Left forelimb (tissue), 1 donor: ENCODE measurements at places on chromosomes 13 and 19.
A peak's percentile ranks its signal among the peaks of the same experiment; 100 is the strongest.

DNA sequence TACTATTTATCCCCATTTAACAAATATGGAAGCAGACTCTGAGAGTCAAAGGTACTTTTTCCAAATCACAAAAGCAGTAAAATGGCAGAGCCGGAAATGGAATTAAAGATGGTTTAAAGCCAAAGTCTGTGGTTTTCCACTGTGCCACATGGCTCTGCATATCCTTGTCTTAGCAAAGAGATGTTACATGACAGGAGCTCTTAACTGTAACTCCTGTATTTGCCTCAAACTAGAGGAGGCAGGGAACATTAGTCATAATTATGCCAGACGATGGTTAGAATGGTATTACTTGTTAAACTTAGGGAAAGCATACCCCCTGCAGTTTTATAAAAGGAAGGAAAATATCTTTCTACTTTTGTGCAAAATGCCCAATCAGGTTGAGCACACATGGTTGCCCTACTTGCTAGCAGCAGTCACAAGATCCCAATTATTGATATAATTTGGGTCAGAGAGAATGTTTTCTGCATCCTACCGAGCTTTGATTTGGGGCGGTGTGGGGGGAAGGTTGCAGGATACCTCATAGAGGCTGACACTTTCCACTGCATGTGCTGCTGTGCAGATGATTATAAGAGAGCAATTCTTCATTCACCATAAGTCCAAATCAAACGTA, 42.0 kb upstream of the MAB21L1 start:
- no peak for DNase-seq

- no peak for DNase-seq
Measured at GRCh38 chr13:47901441-47901840, 99.6 kb downstream of the SUCLA2 start.

DNA sequence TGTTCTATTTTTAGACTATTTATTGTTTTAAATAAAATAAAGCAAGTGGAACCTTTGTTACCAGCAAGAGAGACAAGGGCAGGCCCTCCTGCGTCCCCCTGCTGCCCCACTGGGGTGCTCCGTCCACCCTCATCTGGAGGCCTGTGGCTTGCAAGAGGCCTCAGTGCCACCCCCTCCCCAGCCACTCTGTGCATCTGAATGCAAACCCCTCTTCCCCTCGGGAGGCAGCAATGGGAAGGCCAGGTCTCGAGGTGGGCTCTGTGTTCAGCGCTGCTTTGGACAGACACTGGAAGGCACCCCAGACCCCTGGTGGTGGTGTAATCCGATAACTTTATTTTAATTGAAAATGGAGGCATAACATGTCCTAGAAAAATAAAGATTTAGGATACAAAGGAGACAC, 4.6 kb downstream of the SIX5 start:
- DNase-seq = peak; percentile 66

DNA sequence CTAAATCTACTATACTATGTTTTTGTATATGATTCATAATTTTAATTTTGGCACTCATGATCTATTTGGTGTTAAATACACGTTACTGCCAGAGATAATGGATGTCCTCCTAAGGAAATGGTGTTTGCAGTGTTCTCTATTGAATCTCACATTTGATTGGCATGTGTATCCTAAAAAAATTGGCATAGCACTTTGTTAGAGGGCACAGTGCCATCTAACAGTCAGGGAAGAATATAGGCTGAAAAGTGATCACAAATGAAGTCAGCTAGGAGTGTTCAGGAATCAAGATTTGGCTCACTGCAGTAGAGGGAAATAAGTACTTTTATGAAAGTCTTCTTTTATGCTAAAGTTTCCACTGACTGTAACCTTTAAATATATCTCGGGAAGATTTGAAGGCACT, 624.6 kb downstream of the GPC6 start:
- no peak for DNase-seq

- DNase-seq = no peak
Measured at GRCh38 chr19:13302526-13303270, 152.5 kb downstream of the IER2 start.

- DNase-seq = no peak
Measured at GRCh38 chr13:50923272-50923671, 13.7 kb downstream of the RNASEH2B start.

- no peak for DNase-seq
Measured at GRCh38 chr19:49605605-49606004, 14.6 kb downstream of the PRR12 start.

DNA sequence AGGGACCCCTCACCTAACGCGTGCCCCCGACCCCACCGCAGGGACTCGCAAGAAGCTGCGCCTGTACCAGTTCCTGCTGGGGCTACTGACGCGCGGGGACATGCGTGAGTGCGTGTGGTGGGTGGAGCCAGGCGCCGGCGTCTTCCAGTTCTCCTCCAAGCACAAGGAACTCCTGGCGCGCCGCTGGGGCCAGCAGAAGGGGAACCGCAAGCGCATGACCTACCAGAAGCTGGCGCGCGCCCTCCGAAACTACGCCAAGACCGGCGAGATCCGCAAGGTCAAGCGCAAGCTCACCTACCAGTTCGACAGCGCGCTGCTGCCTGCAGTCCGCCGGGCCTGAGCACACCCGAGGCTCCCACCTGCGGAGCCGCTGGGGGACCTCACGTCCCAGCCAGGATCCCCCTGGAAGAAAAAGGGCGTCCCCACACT, 4.7 kb upstream of the MYBPC2 start:
- DNase-seq = peak; percentile 84

- no peak for DNase-seq
Measured at GRCh38 chr19:5330307-5330720, 10.3 kb downstream of the PTPRS start.

DNA sequence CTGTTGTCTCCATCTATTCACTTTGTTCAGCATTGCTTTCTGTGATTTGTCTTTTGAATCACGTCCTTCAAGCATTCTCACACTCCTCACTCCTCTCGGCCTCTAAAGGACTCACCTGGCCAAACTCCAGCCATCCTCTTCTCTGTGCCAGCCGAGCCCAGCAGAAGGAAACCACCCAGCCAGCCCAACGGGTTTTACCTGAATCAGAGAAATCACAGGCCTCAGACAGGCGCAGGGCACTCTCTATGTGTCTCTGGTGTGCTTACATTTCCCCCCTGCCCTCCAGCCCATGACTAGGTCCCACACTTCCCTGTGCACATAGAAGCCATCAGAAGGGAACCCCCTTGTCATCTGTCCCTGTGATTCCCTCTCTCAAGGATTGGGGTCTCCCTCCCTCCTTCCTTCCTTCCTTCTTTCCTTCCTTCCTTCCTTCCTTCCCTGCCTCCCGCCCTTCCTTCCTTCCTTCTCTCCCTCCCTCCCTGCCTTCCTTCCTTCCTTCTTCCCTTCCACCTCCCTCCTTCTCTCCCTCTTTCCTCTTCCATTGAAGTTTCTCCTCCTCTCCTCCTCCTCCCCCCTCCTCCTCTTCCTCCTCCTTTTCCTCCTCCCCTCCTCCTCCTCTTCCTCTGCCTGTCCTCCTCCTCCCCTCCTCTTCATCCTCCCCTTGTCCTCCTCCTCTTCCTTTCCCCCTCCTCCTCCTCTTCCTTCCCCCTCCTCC, 8.8 kb upstream of the ZNF541 start:
- no peak for DNase-seq

DNA sequence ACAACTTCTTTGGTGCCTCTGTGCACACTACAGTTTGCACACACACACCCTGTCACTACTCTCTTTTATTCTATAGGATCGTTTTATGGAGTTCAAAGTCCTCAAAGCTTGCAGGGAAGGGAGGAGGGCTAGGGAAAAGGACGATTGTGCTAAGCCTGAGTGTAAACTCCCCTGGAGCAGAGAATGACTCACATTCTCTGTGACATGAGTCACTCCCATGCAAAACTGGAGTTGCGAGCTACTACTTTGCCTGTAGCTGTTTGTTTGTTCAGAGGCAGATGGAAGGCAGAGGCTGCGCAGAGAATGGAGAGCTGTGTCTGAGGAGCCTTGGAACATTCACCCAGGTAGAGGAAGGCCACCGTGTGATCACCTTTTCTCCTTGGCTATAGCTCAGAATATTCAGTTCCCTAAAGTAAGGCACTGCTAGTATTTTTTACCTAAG, 80.5 kb upstream of the MBNL2 start:
- no peak for DNase-seq

DNA sequence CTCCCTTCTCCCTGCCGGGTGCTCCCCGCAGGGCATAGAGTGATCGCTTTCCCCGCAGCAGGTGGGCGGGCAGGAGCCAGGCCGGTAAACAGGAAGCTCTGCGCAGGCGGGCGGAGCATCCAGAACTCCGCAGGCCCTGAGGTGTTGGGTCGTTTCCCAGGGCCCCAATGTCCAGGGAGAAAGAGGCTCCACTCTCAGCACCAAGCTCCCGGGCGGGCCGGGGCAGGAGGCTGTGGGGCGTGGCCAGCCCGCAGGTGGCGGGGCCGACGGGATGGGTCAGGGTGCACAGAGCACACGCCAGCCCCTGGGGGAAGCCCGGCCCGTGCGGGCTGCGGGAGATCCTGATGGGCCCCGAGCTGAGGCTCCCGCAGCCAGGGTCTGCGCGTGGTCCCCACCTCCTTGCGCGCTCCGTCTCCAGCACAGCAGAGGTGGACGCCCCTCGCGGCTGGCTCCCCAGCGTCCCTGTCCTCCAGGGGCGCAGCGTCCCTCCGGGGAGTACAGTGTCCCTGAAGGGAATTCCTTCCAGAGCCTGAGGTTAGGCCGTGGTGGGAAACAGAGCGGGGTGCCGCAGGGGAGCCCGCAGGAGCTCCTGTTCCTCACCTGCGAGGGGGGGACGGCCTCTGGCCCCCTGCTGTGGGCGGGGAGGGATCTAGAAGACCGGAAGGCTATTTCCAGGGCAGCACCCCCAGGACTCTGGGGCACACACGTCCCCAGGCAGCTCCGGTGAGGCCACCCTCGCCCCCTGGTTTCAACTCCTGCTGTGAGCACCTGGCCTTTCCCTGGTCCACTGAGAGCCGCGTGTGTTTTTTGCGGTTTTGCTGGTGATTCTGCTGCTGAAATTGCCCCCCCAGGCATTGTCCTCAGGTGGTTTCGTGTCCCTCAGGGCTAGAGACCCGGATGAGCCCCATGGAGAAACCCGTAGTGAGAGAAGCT, 12.2 kb downstream of the PIP5K1C start:
- no peak for DNase-seq

DNA sequence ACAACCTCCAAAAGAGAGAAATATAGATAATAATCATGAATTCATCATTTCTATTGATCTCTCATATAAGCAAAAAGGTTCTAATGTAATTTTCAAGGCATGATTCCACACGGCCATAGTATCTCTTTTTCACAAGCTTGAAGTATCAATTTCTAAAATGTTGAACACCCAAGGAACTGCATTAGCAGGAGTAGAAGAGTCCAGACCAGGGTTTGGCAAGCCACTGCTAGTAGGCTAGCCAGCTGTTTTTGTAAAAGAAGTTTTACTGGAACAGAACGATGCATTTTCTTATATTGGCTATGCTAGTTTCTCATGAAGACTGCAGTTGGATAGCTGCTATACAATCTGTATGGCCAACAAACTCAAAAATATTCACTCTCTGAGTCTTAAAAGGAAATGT, 481.5 kb upstream of the MIR17HG start:
- no peak for DNase-seq

GRCh38 chr13:69291292-69291906, 816.2 kb upstream of the ATXN8OS start:
- DNase-seq = no peak
